Stimulated activated CD4-positive, alpha-beta T cell treated with anti-CD3 and anti-CD28 coated beads, TNF-alpha, amount 100 ng/mL, for 1 hour (primary cell): ENCODE measurements at places on chromosomes 1 and 21.

DNA sequence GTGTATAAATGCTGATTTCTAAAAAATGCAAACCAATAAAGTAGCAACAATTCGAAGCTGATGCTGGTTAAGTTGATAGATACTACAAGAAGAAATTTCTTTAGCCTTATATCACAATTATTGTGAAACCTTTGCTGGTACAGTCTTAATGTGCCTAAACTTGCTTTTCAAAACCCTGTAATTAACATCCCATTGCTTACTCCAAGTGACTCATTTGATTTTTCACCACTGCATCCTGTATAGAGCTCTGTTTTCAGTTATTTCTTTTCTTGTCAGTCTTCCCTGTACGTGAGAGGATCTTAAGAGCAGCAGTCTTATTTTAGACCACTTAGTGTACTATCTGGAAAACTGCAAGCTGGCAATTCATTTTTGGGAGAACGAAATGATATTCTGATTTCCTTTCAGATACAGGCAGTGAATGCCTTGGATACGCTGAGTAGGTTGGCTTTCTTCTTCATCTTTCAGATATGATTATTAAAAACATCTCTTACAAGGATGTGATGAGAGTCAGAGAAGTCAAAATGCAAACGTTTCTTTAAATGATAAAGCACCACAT is 210.3 kb downstream of the KCTD3 start:
- no peak for DNase-seq

- DNase-seq: no peak
These were observed 14.4 kb upstream of the NOS1AP start for GRCh38 chr1:162055062-162055461.

GRCh38 chr1:204468206-204468605 is 26.4 kb downstream of the PIK3C2B start:
- no peak for DNase-seq

- DNase-seq: no peak
These were observed 29.3 kb downstream of the PRDX6 start for GRCh38 chr1:173506437-173506836.

- DNase-seq: no peak
These were observed 233.1 kb downstream of the PAPPA2 start for GRCh38 chr1:176696109-176696508.

DNA sequence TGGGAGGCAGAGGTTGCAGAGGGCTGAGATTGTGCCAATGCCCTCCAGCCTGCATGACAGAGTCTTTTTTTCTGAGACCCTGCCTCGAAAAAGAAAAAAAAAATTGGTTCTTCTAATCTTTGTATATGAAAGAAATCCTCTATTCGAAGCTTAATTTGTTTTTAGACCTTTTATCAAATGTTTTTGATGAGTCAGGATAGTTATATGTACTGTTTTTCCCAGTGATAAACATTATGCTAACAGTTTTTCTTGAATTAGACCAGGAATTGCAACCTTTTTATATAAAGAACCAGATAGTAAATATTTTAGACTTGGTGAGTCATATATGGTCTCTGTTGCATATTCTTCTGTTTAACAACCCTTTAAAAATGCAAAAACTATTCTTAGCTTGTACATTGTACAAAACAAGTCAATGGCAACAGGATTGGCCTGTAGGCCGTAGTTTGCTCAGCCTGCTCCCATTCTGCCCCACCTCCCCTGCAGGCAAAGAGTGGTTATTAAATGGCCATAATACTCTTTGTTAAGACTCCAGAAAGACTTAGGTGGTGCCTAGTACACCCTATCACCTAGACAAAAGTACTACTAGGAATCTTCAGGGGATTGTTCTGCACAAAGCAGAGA is 45.2 kb downstream of the LYST start:
- no peak for DNase-seq

GRCh38 chr1:213138892-213139291 is 87.9 kb downstream of the RPS6KC1 start:
- no peak for DNase-seq

GRCh38 chr1:55287723-55288122 is 72.6 kb upstream of the USP24 start:
- DNase-seq: no peak

DNA sequence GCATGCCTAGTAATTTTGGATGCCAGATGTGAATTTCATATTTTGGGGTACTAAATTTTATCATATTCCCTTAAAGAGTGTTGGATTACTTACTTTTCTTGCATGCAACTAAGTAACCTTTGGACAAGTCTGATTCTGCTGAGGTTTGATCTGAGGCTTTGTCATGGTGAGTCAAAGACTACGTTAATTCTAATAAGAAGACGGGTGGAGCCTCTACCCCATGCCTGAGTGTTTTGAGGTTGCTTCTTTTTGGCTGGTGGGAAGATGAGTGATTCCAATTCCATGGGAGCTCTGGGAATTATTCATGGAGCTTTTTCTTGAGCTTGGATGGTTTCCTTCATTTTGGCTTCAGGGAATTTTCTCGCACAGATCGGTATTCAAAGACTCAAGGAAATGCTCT is 11.6 kb upstream of the PCP4 start:
- DNase-seq: no peak

DNA sequence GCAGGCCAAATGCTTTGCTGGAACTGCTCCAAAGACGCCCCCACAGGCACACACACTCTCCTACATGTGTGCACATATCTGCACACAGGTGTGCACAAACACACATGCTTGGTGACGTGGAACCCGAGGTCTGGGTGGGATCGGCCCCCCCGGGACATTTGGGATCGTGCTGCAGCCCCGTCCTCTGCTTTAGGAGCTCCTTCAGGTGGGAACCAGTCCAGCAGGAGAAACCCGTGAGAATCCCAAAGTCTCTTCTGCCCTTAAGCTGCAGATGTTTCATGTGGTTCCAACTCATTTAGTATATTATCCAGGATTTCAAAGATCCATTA is 38.6 kb downstream of the UBE2G2 start:
- no peak for DNase-seq

GRCh38 chr1:72845981-72846380 is 563.6 kb upstream of the NEGR1 start:
- no peak for DNase-seq

DNA sequence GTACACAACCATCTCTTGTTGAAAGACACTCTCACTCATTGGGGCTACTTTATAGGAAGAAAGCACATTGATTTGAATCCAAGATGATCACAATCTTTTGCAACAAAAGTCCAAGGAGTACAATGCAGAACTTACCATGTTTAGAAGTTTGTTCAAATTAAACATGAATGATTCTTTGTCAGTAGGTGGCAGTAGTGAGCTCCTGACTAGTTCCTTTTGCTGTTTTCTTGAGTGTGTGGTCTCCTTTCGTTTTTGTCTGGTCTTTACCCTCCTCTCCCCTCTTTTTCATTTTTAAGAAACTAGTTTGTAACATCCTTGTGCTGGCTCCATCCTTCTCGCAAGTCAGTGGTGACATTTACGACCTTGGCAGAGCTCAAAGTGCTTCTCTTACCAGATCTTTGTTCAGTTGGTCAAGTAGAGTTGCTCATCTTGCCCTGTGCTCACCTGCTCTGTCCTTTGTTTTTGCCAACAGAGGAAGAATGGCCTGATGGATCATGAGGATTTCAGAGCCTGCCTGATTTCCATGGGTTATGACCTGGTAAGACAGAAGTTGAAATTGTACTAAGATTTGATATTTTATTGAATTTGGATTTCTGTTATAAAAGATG is 35.7 kb upstream of the MTR start:
- no peak for DNase-seq

GRCh38 chr1:81873946-81874345 is 73.2 kb downstream of the ADGRL2 start:
- no peak for DNase-seq

DNA sequence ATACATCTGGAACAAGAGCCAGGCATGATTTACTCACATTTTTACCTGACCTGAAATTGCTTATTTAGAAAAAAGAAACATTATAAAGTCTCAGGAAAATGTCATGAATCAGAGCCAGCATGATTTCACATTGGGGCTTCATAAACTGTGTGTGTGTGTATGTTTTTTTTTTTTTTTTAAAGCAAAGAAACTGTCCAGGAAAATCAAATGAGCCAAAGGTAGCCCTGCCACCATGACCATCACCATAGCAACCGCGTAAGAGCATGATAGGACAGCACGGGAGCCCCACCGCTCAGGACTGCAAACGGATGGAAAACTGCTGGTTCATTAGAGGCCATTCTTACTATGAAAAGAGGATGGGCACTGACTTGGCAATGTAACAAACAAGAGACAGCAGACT is 139.2 kb downstream of the NTMT2 start:
- no peak for DNase-seq

DNA sequence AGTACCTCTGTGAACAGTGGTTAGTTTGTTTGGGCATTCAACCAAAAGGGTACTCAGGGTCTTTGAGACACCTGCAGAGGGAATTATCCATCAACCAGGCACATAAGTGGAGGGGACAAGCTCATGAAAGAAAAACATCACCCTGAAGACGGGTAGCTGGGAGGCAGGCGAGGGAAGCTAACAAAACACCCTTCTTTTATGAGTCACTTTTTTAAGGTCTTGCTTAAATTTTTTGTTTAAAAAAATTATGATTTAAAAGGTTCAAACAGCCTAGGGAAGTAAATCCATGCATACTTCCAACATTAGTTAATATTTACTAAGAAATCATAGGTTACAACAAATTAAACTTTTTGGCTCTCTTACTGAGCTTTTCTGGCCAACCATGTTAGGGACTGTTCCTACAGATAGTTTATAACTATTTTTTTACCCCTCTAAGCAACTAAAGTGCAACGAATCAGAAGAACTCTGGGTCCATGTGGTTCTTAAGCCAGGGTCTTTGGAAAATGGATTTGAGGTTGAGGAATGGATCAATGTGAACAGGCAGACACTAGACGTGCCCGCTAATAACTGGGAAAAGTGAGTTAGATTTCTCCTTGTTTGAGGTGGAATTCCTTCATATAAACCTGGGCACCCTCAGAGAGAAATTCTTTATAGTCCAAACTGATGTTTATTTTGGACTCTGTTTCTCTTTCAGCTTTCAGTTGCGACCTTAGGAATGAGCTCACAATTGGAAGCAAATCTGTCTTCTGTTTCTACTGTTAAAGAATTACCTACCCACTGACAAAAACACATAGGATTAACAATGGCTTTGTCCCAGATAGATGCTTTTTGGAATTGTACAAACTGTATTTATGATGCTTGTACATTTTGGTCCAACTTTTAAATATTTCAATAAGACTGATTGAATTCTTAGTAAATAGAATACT is 123.0 kb downstream of the LYPLAL1 start:
- DNase-seq: no peak

- no peak for DNase-seq
These were observed 421.0 kb downstream of the DSCAM start for GRCh38 chr21:40425981-40426380.

DNA sequence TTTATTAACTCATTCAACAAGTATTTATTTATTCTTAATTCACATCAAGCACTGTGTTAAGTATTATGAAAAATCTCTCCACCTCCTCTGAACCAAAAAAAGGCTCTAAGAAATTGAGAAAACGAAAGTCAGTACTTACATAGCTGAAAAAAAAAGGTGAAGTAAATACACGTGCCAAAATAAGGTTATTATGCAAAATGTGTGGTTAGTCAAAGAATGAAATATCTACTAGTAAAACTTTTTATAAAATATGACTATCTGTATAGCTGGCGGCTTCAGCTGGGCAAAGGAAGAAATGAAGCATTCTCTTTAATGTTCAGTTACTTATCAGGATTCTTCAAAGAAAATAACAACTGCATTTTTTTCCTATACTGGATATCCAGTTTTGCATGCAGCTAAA is 35.5 kb upstream of the ASPM start:
- DNase-seq: no peak

- DNase-seq: no peak
These were observed 11.1 kb downstream of the PYHIN1 start for GRCh38 chr1:158942490-158942889.

GRCh38 chr1:187696073-187696472 is 867.3 kb downstream of the PLA2G4A start:
- no peak for DNase-seq

DNA sequence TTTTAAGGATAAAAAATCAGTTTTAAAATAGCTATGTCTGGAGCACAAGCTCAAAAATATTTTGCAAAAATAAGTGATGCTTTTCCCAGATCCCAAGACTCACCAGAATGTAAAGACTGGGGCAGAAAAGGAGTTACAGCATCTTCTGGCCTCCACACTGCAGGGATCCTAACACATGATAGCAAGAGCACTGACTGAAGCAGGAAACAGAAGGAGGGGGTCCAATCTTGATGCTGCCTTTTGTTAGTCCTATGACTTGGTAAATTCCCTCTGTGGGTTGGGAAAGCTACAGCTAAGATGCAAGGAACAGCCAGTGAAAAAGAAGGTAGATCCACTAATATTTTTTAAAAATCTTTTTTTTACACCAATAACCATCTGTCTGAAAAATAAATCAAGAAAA is 54.2 kb upstream of the TNR start:
- no peak for DNase-seq

- DNase-seq: no peak
These were observed 17.0 kb upstream of the LRRC8C start for GRCh38 chr1:89615676-89616598.

GRCh38 chr1:187261637-187262036 is 432.9 kb downstream of the PLA2G4A start:
- DNase-seq: no peak

DNA sequence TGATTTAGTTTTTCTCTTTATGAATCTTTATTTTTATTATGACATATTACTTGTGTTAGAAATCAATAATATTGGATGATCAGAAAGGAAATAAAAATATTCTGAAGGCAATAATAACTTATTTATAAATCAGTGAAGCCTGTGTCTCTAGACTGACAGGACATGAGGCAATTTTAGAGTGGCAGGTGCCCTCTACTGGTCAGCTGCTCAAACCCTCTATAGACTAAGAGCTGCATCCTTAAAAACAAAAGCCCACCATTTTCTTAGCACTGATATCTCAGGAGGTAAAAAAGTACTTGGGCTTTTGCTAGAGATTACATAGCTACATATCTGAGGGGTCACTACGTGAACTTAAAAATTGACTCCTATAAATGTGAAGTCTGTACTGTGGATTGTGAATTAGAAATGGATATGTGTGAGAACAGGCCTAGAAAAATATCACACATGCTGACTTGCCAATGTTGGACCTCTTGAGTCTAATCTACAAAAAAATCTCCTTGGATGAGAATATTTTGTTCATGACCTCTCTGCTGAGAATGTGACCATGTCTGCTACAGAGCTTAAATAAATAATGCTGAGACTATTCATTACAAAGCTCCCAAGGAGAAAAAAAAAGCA is 597.9 kb upstream of the ADAMTS5 start:
- DNase-seq: no peak

- no peak for DNase-seq
These were observed 243.4 kb downstream of the TRABD2B start for GRCh38 chr1:47753808-47754207.

GRCh38 chr1:151728151-151729054 is 7.1 kb downstream of the RIIAD1 start:
- DNase-seq: no peak

DNA sequence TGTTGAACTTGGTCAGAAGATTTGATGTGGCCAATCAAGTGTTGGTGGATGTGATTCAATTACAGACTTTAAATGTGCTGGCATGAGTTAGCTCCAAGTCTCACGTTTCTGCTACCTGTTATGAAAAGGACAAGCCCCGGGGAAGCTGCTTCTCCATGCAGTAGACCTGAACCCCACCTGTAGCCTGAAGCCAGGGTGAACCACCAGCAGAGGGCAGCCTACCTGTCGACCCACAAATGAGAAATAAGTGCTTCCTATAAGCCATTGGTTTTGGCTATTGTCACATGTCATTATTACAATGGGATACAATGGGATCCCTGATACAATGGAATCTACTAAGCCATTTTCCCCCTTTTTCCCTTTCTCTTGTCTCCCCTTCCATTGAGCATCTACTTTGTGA is 230.2 kb downstream of the PRDM2 start:
- no peak for DNase-seq

- no peak for DNase-seq
These were observed 35.6 kb upstream of the ADGRL4 start for GRCh38 chr1:79042117-79042516.
